ENCODE measurements at places on chromosomes 16 and 17. TPM values are rescaled to one million over a fixed set of nuclear protein-coding genes. Genes with fewer than 3 reads are reported as not detected.
A peak's percentile ranks its signal among the peaks of the same experiment; 100 is the strongest.

DNA sequence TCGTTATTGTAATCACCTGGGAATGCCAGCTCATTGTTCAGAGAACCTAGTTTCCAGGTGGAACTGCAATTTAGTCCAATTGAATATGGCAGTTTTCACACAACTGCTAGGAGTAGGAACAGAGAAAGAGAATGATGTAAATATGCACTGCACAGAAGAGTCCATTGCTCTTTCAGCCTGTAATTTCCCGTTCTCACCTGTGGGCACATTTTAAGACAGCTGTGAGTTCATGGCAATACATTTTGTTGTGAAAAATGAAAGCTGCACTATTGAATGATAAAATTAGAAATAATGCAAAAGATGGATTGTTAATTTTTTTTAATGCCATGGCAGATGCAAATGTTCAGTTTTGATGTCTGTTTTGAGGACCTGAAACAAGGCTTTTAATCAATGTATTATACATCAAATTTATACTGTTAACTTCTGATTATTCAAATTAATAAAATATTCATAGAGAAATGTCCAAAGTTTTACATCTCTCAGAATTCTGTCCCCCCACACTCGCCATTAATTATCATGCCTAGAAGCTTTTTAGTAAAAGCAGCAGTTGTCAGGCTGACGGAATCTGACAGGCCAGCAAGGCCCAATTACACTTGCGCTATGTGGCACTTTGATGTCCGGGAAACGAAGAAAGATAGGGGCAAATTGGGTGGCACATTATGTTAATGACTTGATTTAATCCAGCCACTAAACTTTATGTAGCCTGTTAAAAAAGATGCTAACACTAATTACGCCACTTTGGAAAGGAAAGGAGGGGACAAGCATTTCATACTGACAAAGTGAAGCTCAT, 72.2 kb downstream of the RPGRIP1L start:
- no peak for DNase-seq

DNA sequence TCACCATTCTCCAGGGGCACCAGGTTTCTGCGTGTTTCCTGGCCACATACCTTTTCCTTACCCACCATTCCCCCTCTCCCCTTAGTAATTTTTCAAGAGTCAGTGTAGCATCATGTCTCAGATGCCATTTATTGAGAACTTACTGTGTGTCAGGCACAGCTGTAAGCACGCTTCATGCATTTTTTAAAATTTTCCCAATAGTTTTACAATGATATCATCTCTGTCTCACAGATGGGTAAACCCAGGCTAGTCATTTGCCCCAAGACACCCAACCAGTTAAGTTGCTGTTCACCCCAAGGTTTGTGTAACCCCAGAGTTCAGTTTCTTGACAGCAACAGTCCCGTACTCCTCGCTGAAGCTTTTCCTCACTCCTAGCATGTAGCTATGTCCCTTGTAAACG, 56.4 kb upstream of the IRX3 start:
- DNase-seq = no peak

- DNase-seq = no peak
Observed at GRCh38 chr16:87741700-87742415, 23.9 kb downstream of the KLHDC4 start.

- no peak for DNase-seq
Observed at GRCh38 chr16:59601452-59601851, 867.3 kb upstream of the GOT2 start.

- no peak for DNase-seq
Observed at GRCh38 chr16:31128711-31129567, 6.6 kb downstream of the PRSS8 start.

- no peak for DNase-seq
Observed at GRCh38 chr17:66468241-66469087, 166.1 kb downstream of the PRKCA start.

- DNase-seq = no peak
Observed at GRCh38 chr16:88721236-88721635, 14.9 kb downstream of the CTU2 start.

- no peak for DNase-seq
Observed at GRCh38 chr17:47208744-47209488, at the start of gene MYL4. Gene MYL4 (plus strand): TSS chr17:47209348. CDS start chr17:47209423, 75 bp downstream.

GRCh38 chr17:55314784-55315491, 50.2 kb downstream of the HLF start:
- no peak for DNase-seq

DNA sequence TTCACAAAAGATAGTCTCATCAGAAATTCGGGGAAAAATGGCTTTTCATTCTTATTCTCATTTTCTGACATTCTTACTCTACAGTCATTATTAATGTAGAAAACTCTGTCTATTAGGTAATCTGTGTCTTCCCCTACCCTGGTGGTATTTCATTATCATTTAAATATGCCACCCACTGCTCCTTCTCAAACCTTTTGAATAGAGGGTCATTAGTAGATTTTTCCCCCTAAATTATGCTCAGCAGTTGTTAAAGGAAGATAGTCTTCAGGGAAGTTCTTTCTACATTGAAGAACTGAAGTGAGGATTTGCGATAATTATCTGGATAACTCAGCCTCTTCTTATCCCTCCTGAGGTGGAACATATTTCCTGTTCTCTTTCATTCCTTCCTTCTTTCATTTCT, 989.5 kb upstream of the RBFOX1 start:
- no peak for DNase-seq

- peak; percentile 52 for DNase-seq
Observed at GRCh38 chr17:27236717-27237315, 57.1 kb upstream of the WSB1 start.

GRCh38 chr17:50560931-50561745, 623 bp downstream of the CACNA1G start:
- no peak for DNase-seq

DNA sequence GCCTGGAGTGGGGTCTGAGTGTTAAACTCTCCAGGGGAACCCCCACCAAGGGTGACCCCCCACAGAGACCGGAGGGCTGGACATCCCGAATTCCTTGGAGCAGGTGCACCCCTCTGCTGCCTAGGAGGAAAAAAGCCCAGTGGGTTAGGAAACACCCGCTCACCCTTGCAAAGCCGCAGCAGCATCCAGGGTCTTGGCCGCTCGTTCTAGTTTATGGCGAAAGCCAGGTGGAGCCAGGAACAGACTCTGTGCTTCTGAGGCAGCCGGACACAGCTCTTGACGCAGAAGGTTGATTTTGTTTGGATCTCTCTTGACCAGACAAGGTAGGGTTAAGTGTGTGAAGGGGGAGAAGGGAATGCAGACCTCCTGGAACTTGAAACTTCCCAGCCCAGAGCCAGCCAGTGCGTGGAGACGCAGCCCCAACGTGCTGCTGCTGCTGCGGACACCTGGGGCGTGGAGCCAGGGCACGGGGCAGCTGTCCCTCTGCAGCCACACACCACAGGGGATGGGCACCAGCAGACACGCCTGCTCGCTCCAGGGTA, 154.5 kb downstream of the LAT start:
- no peak for DNase-seq

DNA sequence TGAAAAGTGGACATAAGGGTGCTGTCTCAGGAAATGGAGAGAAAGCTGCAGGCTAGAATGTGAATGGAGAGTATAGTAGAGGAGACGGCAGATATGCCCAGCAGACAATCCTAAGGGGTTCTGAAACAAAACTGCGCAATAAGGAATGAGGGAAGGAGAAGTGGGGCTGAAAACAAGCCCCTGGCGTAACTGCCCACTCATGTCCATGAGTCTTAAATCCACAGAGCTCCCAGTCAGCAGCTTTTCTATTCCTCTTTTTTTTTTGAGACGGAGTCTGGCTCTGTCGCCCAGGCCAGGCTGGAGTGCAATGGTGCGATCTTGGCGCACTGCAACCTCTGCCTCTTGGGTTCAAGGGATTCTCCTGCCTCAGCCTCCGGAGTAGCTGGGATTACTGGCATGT, 5.9 kb downstream of the STRADA start:
- no peak for DNase-seq

DNA sequence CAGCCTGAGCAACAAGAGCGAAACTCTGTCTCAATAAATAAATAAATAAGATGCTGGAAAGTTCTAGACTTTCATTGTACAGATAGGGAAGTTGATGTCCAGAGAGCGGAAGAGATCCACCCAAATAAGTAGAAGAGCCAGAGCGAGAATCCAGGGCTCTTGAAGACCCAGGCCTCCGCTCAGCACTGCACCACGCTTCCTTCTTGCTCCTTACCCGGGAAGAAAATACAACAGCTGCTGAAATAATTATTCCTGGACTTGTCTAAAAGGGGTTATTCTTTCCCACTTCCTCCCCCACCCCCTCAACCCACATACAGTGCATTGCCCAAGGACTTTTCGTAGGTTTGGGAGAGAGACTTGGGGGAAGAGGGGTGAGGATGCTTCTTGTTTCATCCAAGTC, 26.7 kb downstream of the CDK5RAP3 start:
- DNase-seq = no peak

DNA sequence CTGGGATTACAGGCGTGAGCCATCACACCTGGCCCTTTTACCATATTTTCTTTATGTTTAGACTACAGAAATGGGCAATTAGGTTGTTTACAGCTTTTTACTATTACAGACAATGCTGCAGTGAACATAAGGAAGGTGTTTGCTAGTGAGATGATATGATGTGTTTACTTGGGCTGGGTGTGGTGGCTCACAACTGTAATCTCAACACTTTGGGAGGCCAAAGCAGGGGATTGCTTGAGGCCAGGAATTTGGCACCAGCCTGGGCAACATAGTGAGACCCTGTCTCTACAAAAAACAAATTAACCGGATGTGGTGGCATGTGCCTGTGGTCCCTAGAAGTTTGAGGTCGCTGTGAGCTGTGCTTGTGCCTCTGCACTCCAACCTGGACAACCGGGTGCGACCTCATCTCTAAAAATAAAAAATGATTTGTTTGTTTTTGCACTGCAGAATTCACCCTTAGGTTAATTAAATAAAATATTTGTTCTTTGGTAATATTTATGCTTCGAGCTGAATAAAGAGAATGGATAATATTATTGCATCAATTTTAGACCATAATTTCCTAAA, 15.0 kb downstream of the PAFAH1B1 start:
- DNase-seq = no peak

- DNase-seq = no peak
Observed at GRCh38 chr16:85544016-85544415, 69.1 kb upstream of the GSE1 start.

GRCh38 chr16:81253141-81253540, 14.7 kb downstream of the BCO1 start:
- no peak for DNase-seq

DNA sequence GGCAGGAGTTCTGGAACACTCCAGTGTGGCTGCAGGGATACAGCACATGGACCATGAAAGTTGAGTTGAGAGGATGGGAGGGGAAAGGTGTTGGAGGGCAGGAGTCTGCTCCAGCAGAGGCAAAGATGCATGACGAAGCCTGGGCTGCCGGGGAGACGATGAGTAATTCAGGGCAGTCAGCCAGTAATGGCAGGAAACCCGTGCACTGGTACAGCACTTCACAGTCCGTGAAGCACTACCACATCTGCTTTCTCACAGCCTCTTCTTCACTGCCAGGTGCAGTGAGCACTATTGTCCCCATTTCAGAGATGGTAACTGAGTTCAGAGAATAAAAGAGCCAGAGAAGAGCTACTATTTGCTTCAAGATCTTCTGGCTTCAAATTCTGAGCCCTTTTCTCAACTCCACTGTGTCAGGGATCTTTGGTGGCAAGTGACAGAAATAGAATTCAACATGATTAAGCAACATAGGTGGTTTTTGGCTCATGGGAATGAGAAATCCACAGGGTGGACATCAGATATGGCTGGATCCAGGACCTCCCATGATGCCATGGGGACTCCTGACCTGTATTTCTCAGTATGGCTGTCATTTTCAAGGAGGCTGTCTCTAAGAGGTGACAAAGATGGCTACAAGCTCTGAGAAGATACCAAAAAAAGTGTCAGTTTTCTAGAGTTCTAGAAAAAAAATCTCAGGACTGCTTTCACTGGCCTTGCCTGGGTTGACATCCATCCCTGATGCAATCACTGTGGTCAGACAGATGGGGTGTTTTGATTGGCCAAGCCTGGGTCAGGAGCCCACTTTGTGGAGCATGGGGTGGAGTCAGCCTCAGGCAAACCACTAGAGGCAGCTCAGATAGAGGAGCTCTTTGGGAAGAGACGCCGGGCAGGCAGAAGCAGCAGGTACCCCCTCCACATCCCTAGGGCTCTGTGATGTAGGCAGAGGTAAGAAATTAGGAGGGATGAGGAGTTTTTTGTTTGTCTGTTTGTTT, 24.7 kb downstream of the IL21R start:
- no peak for DNase-seq

DNA sequence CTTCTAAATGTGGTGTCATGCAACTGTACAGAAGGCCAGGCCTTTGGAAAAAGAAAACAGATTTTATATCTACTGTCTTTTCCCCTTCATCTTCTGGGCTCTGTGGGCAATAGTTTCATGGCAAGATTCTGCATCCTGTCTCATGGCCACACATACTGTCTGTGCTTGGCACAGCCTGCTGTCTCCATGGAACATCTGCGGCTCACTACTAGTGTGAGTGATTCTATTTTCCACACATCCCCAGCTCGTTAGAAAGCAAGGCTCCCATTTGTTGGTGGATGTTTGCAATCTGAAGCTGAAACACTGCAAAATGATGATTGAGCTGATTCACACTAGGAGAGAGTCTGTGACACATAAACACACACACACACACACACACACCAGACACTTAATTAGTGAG, 32.4 kb downstream of the CACNG3 start:
- no peak for DNase-seq

GRCh38 chr17:64320613-64321553, 57.8 kb upstream of the TEX2 start:
- DNase-seq = no peak

DNA sequence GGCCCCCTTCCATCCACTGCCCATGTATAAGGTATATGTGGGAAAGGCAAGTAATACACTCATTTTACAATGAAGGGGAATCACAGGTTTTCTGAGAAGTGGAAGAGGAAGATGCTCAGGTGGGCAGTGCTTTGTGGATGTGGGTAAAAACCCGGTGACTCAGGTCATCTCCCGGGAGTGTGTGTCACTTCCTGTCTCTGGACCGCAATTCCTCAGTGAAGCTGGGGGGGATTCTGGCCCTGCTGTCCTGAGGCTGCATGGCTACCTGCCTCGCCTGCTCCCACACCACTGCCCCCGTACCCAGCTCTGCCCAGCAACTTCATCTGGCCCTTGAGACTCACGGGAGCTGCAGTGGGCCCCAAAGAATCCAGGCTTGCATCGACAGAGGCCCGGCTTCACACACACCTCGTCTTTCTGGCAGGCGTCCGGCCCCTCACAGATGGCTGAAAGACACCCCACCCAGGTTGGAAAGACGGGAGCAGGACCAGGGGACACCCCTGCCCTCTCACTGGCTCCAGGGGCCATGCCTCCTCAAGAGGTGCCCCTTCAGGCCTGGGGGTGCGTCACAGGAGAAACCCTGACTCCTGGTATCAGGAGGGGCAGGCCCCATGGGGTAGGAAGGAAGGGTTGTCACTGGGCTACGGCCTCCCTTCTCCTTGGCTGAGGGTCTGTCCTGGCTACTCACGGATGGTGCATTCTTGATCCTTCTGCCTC, 882 bp downstream of the SCARF1 start:
- DNase-seq = no peak

GRCh38 chr17:38404174-38404943, 23.9 kb upstream of the ARHGAP23 start:
- no peak for DNase-seq

GRCh38 chr16:965487-965886, 5.3 kb downstream of the LMF1 start:
- no peak for DNase-seq

- DNase-seq = no peak
Observed at GRCh38 chr16:48330841-48331192, 54.4 kb downstream of the SIAH1 start.

The SBK1 gene
- 17.5 TPM for polyA plus RNA-seq

The SLFN11 gene
- 12.2 TPM for polyA plus RNA-seq

The ATAD5 gene
- 10.1 TPM for polyA plus RNA-seq

The KIF19 gene
- polyA plus RNA-seq = 0.37 TPM

The ZG16B gene
- polyA plus RNA-seq = 0.64 TPM

The SULT1A1 gene
- polyA plus RNA-seq = 28.0 TPM

The CACNG1 gene
- polyA plus RNA-seq = not detected
